Nephron progenitor cell (in vitro differentiated cells): ENCODE measurements at places on chromosomes 3 and 15.

DNA sequence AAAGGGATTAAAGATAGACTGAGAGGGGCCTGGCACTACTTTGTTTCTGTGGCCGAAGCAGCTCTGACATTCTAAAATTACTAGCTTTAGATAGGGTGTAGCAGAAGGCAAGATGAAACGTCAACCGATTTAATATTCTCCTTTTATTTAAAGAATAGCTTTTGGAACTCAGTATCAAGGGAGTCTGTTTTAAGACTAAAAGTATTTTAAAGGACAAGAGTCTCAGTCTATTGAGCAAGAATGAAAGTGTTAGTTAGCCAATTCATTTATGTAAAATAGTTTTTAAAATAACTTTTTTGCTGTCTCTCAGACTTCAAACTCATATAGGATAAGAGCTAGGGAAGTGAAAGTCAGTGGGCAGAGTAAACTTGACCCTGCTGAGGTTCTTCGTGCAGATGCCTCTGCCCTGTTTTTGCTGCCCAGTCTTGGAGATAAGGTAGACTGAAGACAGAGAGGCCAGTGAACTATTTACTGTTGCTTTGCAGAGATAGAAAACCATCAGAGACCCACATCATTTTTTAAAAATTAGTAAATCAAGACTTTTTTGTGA is 1090.9 kb downstream of the ROBO2 start:
- DNase-seq = no peak

GRCh38 chr3:346186-346585 is 149.6 kb downstream of the CHL1 start:
- no peak for DNase-seq

- DNase-seq = no peak
Observed at GRCh38 chr3:55309336-55309735, 177.8 kb downstream of the WNT5A start.

DNA sequence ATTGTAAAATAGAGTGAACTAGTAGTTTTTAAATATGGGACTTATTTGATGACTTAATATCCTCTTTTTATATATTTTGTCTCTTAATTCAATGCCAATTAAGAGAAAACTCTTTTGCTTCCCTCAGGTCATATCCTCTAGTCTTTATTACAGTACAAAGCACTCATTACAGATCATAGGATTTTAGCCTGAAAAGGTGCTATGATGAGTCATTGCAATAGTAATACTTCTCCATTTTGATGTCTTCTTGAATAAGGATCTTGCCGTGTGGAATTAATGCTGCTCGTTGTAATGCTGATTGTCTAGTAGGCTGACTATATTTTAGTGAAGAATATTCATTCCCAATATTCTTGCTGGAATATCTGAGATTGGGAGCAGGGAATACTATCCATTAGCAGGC is 612.2 kb upstream of the GOLIM4 start:
- DNase-seq = no peak

GRCh38 chr3:23202203-23202920 is 765 bp upstream of the UBE2E2 start:
- no peak for DNase-seq

DNA sequence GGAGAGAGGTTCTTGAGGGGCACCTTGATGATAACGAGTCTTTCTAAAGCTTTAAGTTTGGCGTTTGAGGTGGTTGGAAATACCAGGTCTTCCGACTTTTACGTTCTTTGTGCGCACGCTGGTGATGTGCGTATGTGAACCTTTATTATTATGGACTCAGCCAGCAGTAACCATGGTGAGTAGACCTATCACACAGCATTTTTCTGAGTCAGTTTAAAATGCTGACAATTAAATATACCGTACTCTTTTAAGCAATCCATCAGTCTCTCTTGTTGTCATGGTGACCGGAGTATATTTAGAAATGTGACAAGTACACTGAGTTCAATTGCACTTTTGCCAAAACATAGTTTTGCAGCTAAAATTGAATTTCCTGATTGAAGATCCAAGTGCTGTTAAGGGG is 172.2 kb downstream of the LPP start:
- DNase-seq = no peak

DNA sequence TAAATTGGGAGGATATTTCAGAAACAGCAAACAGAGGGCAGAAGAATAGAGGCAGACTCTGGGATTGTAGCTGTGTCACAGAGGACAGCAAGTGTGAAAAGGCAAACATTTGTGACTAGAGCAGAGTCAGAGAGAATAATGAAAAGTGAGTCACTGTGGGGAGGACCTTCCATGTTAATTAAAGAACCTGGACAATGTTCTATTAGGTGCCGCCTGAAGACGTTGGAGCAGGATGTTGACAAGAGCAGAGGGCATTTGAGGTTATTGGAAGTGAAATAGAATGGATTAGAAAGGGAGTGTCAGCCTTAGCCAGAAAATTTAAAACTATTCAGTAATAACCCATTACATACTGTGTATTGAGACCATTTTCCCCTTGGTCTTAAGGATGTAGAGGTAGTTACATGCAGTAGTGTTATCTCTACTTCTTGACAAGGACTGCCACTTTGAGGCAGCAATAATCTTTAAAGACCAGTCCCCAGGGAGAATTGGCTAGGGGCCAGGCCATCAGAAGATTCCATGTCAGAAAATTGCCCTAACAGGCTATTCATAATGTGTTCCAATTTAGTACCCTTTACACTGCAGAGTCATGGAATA is 5.8 kb downstream of the ACKR2 start:
- DNase-seq = no peak

GRCh38 chr15:77633913-77634265 is 1.2 kb upstream of the LINGO1 start:
- DNase-seq = peak; percentile 26

- DNase-seq = no peak
Observed at GRCh38 chr15:88649753-88650551, 11.1 kb downstream of the ISG20 start.

DNA sequence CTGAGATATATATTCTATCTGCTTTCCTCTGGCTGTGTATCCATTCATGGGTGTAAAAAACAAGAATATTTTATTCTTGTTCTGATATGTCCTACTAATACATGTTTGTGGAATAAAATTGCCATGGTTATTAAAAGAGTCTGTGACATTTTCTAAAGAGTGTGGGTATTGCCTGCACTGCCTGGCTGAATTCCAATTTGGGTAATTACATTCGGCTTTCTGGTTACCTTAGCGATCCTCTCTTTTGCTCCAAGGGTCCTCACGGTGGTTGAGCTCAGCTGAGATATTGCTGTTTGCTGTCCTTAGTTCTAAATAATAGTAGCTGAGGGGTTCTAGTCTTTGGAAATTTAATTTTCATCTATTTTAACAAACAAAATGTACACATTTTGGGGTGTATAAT is 301.4 kb upstream of the DNAJC19 start:
- no peak for DNase-seq

DNA sequence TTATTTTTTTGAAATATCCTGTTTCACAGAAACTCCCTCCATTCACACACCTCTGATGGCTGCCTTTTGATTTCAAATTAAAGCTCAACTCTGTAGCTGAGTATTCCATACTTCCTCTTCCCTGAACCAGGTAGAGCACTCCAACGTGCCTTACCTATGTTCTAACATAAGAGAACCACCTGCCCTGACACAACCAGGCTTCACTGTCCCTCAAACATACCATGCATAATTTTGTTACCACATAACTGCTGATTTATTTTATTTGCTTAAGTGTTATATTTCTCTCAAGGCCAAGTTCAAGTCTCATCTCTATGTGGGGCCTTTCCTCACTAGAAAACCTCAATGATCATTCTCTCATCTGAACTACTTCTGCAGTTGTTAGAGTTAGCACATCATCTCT is 209.7 kb downstream of the P3H2 start:
- no peak for DNase-seq

DNA sequence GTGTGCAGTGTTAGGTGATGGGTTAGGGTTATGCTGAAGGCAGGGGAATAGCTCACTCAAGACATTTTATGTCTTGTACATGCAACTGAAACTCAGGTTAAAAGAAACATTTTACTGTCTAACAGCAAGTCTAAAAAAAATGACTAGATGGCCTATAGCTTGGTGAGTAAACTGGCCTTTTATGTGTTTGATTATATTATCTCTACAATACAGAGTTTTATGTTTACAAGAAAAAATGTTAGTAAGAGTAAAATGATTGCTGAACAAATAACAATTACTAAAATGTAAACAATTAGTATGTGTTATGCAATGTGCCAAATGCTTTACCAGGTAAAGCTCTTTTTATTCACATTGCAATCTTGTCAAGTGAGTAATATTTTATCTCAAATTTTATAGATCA is 1039.6 kb downstream of the ROBO2 start:
- no peak for DNase-seq
